ENCODE measurements at places on chromosomes 6 and 20.

DNA sequence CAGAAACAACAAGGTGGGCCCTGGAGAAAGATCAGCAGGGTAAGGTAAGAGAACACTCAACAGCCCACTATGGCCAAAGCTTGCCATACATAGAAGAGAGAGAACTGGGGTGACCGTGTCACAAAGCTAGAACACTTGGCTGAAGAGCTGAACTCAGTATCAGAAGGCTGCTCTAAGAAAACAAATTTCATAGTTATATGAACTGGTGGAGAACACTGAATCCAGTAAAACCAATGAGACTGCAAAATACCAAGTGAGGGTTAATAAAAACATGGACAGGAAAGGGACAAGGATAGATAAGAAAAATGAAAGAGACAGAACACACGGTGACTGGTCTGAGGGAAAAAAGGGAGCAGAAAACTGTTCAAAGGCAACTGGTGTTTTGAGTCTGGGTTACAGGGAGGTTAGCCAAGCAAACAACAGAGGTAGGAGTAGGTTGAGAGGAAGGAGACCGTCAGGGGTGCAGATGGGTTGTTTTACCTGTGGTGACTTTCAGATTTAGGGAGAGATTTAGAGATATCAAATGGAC is 56.5 kb downstream of the GMDS start:
- DNase-seq, result no peak

DNA sequence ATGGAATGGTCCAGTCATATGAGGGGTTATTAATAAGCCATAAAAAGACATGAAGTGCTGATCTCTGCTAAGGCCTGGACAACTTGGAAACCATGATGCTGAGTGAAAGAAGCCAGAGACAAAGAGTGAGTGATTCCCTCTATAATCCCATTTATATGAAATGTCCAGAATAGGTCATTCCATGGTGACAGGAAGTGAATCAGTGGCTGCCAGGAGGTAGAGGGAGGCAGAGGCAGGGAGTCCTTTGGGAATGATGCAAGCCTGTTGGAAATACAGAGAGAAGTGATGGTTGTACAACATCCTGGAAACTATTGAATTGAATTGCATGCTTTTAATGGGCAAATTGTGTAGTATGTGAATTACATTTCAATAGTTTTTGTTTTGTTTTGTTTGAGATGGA is 26.4 kb downstream of the ANKRD60 start:
- DNase-seq, result no peak

DNA sequence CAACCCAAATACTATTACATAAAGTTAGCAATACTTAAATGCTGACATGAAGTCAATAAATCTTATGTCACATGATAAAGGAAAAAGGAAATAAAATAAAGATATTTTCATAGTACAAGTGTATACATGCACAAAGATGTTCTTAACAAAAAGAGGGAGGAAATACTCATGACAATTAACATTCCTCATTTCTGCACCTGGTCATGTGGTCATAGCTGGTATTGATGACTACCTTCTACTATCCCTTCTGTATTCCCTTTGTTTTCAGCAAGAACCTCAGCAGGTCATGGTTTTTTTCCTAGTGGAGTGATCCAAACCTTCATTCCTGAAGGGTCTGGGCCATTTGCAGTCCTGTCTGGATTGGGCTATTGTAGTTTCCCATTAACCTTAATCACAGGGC is 43.5 kb upstream of the FYN start:
- no peak for DNase-seq

DNA sequence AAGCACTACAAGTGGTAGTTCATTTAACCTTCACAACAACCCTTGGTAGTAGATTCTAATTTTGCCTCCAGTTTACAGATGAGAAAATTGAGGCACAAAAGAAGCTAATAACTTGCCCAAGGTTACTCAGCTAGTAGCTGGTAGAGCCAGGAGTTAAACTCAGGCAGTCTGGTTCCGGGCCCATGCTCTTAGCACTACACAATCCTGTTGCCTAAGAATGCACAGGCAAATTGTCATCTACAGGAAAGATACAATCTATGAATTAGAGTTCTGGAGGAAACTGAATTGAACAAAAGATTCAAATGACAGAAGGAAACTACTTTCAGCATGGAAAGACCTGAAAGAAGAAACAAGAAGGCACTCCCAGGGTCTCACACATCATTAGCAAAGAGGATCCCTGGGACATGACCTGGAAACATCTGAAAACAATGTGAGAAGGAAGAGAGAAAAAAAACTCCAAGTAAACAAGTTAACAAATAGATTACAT is 56.8 kb downstream of the ZHX3 start:
- no peak for DNase-seq

DNA sequence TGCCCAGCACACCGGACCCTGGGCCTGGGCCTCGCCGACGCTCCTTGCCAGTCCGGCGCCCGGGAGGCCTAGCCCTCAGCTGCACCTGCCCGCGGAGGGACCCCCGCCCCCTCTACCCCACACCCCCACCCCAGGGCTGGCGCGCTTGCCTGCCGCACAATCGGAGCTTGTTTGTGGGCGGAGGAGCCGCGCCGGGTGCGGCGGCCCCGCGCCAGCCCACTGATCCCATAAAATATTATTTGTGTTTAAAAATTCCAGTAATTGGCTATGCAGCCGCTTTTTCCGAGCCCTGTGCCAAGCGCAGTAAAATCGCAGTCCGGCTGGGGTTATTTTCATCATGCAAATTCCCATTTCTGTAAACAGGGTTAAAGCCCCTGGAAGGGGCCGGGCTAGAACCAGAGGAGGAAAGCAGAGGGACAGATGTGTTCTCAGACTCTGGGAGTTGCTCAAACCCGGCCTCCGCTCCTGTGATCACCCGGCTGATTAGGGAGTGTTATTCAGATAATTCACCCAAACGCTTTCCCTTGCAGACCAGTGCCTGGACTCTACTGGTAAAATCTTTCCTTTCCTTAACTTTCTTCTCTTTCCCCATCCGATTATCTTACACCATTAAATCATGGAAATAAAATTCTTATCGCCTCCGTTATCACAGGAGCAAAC is 93.1 kb downstream of the NCR2 start:
- no peak for DNase-seq

All from activated CD4-positive, alpha-beta T cell treated with anti-CD3 and anti-CD28 coated beads, Interleukin-2, amount 50 U/mL, for 1 hour (primary cell).